Activated CD4-positive, alpha-beta T cell treated with anti-CD3 and anti-CD28 coated beads, Interleukin-2, Interleukin-6, amounts not matched to agents 100 ng/mL and 50 ng/mL, durations not matched to agents 16 hours and 8 hours (primary cell): ENCODE measurements at places on chromosomes 13 and 19.

DNA sequence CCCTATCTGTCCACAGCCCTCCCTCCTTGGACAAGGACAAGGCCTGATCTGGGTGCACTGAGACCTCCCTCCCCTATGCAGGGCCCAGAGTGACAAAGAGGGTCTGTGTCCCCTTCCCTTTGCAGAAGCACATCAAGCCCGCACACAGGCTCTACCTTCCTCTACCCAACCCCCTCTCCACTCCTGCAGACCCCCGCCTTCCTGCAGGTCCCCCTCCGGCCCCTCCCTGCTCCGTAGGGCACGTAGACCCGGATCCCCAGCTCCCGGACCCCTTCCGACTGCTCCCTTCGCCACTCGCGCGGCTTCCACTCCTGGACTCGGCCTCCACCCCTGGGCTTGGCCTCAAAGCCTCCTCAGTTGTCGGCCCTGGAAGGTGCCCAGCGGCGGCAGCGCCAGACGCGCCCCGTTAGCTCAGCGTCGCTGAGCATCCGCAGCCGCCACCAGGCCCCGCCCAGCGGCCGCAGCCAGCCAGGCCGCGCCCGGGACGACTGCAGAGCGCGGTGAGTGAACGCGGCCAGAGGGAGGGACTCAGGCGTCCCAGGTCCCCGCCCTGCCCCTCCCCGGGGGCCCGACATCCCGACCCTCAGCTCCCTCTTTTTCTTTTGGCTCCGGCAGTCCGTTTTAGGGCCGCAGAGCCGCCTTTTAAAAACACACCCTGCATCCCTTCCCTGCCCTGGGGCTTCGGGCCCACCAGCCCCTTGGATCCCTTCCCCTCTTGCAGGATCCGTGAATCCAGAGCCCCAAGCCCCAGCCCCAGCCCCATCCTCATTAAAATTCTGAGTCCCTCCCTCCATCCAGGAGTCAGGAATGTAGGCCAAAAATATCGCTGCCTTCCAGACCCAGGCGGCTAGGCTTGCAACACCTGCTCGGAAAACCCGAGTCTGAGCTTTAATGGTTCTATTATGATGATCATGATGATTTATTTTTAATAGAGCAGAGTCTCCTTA is 1.5 kb upstream of the MYADM start:
- peak; percentile 78 for DNase-seq

- DNase-seq = no peak
These were observed 34.8 kb upstream of the TPTE2 start for GRCh38 chr13:19596086-19596485.

DNA sequence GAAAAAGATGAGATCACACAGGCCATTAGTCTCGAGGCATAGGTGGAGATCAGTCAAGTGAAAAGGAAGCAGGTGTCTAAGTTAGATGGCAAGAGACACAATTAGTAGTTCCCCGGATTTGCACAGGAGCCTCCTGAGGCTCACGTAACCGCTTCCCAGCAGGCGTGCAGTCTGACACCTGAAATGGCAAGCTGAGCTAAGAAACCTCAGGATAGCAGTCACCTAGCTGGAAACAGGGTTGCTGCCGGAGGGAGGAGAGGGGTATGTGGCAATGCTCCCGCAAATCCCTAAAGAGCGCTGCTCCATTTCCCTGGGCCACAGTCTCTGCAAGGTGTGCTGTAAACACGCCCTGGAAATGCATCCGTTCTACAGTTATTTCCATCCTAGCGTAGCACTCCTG is 1151.0 kb downstream of the DIAPH3 start:
- DNase-seq = no peak

DNA sequence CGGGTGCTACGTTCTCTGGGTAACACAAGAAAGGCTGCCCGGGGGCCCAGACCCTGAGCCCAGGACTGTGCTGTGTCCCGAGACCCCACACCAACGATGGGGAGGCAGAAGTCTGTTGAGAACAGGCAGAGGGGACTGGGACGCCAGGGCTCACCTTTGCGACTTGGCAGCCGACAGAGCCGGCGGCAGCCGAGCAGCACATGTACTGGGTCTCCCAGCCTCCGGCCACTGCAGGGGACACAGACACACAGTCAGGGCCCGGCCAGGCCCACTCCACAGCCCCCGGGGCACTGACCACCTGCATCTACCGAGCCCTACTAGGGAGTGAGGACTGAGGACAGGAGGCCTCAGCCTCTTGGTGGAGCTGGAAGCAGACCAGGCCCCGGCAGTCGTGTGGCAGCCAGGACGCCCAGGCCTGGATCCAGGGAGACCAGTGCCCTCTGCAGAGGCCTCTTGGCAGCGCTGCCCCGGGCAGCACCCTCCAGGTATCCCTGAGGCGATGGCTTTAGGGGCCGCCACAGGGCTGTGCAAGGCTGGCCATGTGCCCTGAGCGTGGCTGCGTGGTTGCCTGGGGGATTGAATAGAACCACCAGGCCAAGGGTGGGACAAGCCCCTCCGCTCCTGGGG is 5.6 kb upstream of the ATP8B3 start:
- DNase-seq = no peak

DNA sequence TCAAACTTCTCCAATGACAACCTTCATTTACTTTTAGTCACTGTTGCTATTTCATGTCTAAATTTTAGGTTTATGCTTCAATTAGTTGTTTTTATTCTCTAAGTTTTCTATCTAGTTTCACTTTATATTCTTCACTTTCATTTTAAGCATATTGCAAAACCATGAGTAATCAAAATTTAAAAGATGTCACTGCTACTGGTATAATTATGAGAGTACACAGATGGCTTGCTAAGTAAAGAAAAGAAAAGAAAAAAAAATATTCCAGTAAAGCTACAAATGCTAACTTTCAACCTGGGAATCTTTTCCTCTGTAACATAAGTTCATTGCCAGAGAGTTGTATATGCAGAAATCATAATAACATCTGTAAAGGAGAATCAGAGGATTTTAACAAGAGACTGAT is 1624.7 kb downstream of the PCDH9 start:
- no peak for DNase-seq
